ENCODE measurements at places on chromosomes 7 and 10. TPM values are rescaled to one million over a fixed set of nuclear protein-coding genes. Genes with fewer than 3 reads are reported as not detected.

DNA sequence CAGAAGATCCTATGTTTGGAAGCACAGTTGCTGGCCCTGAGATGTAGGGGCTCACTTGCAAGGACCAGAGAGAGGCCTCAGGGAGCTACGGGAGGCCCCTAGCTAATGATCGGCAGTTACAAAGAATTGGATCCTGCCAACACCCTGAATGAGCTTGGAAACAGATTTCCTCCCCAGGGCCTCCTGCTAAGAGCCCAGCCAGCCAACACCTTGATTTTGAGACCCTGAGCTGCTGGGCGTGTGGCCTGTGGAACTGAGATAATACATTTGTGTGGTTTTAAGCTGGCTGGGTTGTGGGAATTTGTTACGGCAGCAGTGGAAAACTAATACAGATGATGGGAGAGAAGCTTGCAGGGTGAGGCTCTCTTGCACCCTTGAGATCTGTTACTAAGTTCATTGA lies 3.9 kb downstream of the DOCK1 start:
- H3K4me3 ChIP-seq: no peak overlapping the region
- H3K36me3 ChIP-seq: no peaks in the 10 kb centered on the region
- no peaks in the 10 kb centered on the region for H3K4me1 ChIP-seq
- no peak for DNase-seq
- peaks cover 6% of the 10 kb centered on the region for H3K27me3 ChIP-seq
- H3K27ac ChIP-seq: no peak overlapping the region

DNA sequence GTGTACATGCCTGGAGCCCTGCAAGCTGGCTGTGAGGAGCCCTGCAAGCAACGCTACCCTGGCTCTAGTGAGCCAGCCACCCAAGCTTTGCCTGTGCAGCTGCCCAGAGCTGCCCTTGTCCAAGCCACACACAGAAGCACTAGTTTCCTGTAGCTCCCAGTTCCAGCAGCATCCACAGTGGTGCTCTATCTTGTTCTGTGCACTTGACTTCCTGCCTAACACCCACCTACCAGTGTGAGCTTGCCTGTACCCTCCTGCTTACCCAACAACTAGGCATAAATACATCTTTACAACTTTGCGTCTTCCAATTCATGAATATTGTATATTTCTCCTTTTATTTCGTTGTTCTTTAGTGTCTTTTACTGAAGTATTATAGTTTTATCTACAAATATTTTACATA lies 32.2 kb upstream of the ZNF518A start:
- H3K27me3 ChIP-seq: peaks cover 37% of the 10 kb centered on the region
- H3K4me3 ChIP-seq: no peak overlapping the region
- no peaks in the 10 kb centered on the region for H3K36me3 ChIP-seq
- no peak for DNase-seq

DNA sequence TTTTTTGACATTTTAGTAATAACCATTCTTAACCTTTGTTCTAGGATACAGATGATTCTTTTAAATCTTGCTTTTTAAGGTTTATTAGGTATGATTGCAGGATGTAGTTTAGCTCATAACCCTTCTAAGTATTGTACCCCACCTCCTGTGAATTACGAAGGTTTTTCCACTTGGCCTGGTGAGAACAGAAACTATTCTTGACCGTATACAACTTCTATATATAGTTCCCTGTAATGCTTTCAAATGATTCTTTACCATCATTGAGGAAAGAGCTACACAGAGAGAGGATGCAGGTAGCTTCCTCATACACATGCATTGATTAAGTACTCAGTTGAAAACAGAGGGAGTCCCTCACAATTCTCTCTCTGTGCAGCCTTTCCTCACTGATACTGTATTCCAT lies 86.3 kb downstream of the PALS2 start:
- no peaks in the 10 kb centered on the region for H3K4me1 ChIP-seq
- no peak overlapping the region for H3K4me3 ChIP-seq
- no peak for DNase-seq
- no peaks in the 10 kb centered on the region for H3K27me3 ChIP-seq
- H3K27ac ChIP-seq: no peak overlapping the region

DNA sequence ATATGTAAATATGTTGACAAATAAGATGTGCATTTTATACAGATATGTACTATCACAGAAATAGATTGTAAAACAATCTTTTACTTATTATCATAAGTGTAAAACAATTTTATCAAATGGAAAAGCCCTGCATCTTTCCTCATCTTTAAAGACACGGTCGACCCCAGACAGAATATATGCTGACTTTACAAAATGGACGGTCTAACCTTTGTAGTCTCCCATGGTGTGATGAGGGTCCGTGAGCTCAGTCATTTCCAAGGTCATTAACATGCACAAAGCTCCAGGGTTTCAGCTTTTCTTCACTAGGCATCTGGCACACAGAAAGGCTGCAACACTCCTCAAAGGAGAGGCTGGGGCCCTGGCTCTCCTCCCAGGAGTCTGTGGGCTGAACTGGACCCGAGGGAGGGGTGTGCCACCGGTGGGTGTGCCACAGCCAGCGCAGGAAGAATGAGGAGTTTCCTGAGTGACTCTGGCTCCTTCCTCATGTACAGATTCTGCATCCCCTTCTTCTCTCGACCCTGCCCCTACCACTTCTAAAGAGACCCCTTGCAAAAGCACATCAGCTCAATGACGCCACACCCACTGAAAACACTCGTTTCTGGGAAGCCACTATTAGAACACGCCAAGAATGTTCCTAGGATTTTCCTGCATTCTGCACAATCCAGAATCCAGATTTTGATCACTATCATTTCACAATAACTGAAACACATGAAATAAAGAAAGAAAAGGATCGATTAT lies 26.2 kb upstream of the ABLIM1 start:
- H3K27me3 ChIP-seq: no peaks in the 10 kb centered on the region
- no peaks in the 10 kb centered on the region for H3K4me1 ChIP-seq
- no peak overlapping the region for H3K4me3 ChIP-seq
- no peak for DNase-seq
- H3K27ac ChIP-seq: no peak overlapping the region

DNA sequence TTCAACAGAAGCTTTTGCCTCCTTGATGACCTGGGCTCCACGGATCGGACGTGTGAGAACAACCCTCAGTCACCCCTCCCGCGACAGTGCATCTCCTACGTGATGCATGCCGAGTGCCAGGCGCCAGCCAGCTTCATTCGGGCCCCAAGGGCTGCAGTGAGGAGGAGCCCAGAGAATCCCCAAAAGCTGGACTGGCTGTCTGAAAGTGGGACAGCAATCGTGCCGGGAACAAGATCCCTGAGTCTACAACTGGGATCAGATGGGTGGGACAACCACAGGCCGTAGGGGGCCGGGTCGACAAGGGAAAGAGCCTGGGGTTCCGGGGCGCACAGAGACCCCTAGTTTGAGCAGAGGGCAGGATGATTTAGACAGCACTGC lies 27.2 kb downstream of the EBF3 start:
- H3K36me3 ChIP-seq: no peaks in the 10 kb centered on the region
- no peak overlapping the region for H3K27ac ChIP-seq
- H3K4me3 ChIP-seq: no peak overlapping the region
- H3K4me1 ChIP-seq: no peaks in the 10 kb centered on the region

- peaks cover 15% of the 10 kb centered on the region for H3K27me3 ChIP-seq
- no peak overlapping the region for H3K27ac ChIP-seq
- peaks cover 16% of the 10 kb centered on the region for H3K4me1 ChIP-seq
Observed at GRCh38 chr10:3199488-3199887, 26.9 kb upstream of the PITRM1 start.

DNA sequence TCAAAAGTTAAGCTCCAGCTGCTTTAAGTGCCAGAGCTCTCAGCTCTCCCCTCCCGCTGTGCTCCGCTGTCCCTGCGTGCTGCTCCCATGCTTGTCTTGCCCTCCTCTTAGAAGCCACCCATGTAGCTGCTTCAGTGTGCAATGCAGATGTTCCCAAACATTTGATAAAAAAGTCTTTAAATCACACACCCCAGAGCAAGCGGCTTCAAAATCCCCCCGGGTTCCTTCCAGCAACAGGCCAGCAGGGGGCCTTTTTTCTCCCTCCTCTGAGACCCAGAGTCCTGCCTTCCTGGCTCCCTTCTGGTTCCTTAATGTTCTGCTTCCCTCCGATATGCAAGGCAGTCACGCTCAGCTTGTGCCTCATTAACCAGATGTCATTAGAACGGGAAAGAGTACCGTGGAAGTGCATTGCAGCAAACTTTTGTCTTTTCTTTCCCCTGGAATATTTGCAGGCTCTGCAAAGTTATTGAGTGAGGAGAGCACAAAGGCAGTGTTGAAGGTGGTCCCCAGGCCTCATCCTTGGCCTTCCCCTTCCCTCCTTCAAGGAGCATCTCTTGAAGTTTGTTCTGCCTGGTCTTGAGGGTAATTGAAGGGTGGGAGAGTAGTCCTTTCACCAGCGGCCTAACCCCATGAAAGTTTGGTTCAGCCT lies 25.5 kb downstream of the LDB3 start:
- no peaks in the 10 kb centered on the region for H3K27me3 ChIP-seq
- no peak overlapping the region for H3K4me3 ChIP-seq
- no peaks in the 10 kb centered on the region for H3K4me1 ChIP-seq

DNA sequence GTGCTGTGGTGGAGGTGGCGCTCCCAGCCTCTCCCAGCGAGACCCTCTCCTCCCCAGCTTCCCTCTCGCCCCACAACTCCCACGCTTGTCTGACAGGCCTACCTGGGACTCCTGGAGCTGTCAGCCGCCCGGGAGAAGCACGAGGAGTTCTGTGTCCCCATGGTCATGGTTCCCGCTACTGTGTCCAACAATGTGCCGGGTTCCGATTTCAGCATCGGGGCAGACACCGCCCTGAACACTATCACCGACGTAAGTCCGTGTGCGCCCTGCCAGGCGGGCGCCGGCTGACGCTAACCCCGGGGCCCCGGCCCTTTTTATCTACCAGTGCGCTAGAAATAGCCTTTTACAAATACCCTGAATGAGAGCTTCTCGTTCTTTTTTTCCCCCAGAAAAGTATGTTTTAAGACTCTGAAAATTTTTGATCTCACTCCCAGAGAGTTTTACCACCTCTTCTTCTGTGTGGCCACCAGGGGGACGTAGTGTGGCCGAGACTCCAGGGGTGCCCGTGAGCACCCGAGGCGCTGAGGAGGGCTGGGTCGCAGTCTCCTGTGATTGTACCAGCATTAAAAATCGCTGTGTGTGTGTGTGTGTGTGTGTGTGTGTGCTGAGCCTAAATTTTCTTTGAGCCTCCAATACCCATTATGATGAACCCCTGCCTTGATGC lies 52.6 kb downstream of the PFKP start:
- no peaks in the 10 kb centered on the region for H3K27me3 ChIP-seq
- H3K4me3 ChIP-seq: no peak overlapping the region
- peaks cover 37% of the 10 kb centered on the region for H3K36me3 ChIP-seq

- H3K4me1 ChIP-seq: no peaks in the 10 kb centered on the region
- no peak for DNase-seq
- no peaks in the 10 kb centered on the region for H3K36me3 ChIP-seq
- H3K27ac ChIP-seq: no peak overlapping the region
Observed at GRCh38 chr7:41045556-41046123, 657.2 kb downstream of the INHBA start.

DNA sequence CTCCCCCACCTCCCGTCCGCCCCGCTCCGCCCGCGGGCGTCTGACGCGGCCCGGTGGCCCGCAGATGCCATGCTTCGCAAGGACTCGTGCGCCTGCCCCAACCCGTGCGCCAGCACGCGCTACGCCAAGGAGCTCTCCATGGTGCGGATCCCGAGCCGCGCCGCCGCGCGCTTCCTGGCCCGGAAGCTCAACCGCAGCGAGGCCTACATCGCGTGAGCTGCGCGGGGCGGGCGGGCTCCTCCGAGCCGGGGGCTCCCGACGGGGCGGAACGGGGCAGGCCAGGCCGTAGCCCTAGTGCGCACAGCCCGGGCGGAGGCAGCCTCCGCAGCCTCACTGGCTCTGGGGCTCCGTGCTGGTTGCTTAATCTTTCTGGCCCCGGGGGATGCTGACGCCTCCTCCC lies 2.8 kb downstream of the ASIC3 start:
- no peak overlapping the region for H3K27ac ChIP-seq
- H3K36me3 ChIP-seq: no peaks in the 10 kb centered on the region
- H3K4me3 ChIP-seq: no peak overlapping the region
- peak; percentile 84 for DNase-seq
- no peaks in the 10 kb centered on the region for H3K27me3 ChIP-seq

- H3K36me3 ChIP-seq: no peaks in the 10 kb centered on the region
- peaks cover 6% of the 10 kb centered on the region for H3K27me3 ChIP-seq
- no peak overlapping the region for H3K27ac ChIP-seq
- DNase-seq: no peak
- H3K4me1 ChIP-seq: no peaks in the 10 kb centered on the region
Observed at GRCh38 chr10:100688201-100688600, 57.2 kb upstream of the PAX2 start.

DNA sequence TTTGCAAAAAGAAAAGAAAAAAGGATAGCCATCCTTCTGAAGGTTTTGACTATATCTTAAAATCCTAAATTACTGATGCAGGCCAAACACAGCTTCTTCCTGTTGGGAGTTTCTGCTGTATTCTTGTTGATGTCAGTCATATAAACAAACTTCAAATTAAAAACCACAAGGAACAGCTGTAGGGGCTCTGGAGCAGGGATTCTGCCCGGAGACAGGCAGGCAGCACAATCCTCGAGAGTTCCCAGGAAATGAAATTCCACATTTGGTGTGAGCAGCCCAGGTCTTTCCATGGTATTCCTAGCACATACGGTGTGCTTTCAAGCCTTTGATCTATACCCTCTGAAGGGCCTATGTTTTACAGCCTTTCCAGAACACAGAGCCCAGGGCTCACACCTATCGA lies 43.2 kb downstream of the INSYN2A start:
- H3K27ac ChIP-seq: no peak overlapping the region
- no peaks in the 10 kb centered on the region for H3K4me1 ChIP-seq
- no peaks in the 10 kb centered on the region for H3K36me3 ChIP-seq
- no peak overlapping the region for H3K4me3 ChIP-seq

Gene AKR1C1
- 0.63 TPM for total RNA-seq

Gene ARHGAP22
- total RNA-seq: 0.21 TPM

Gene STAG3
- 5.6 TPM for total RNA-seq

Gene EFCAB10
- total RNA-seq: 1.9 TPM

Gene RNLS
- 4.4 TPM for total RNA-seq

Gene IFIT1B
- not detected for total RNA-seq

Gene FOXP2
- total RNA-seq: not detected

Gene C1GALT1
- 64.5 TPM for total RNA-seq

Gene CFAP58
- 0.07 TPM for total RNA-seq

Measured in natural killer cell (primary cell).